ENCODE measurements at places on chromosomes 11 and 22.
A peak's percentile ranks its signal among the peaks of the same experiment; 100 is the strongest.

DNA sequence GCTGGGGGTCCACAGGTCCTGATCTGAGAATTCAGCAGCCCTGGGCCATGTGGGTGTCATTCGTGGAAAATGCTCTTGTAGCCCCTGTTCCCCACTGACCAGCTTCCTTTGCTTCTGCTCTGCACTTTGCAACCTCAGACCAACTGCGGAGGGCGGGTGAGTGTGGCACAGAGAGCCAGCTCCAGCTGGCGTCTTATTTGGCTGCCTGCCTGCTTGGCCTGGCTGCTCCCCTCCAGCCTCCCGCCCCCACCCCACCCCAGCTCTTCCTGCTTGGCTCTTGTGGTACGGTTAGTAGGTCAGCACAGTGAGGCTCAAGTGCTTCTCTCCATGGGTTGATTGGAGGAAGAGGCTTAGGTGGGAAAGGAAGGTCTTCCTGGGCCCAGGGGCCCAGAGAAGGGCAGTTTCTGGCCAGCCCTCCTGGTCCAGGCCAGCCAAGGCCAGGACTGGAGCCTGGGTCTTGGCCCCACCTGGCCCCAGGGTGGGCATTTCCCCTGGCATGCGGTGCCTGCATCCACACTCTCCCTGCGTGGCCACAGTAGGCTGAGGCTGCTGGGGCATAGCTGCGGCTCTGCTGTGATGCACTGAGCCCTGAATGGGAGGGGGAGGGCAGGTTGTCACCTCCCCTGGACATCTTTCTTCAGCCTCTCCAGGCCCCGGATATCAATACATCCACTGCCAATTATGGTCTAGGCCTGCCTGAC lies 26.5 kb downstream of the MYO7A start:
- peak; percentile 68 for DNase-seq

DNA sequence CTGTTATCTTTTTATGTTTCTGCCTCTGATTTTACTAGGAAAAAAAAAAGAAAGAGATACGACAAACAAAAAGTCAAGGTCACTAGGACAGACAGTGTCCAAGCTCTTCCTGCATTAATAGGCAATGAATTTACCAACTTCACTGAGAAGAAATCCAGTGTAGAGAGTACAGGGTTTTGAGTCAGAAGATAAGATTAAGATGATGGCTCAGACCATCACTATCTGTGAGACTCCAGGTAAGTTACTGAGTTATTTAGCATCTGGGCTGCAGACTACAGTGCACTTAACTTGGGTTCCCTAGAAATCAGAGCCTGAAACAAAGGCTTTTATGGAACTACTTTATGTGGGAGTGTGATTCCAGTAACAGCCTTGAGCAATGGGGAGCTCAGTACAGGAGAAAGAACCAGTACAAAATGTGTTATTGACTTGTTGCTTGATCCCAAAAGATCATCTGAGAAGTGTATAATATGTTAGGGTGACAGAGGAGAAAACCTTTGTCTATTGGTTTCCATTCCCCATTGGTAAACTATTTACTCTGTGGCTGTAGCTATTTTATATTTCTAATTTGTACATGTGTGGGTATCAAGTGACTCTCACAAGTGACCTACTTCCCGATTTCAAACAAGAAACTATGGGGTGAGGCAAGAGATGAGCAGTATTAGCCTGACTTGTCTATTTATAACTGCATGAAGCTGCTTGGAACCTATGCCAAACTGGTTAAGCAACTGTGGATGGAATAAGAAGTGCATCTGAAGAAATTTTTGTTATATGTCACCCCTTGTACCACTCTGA lies 395.8 kb downstream of the RAB38 start:
- no peak for DNase-seq

DNA sequence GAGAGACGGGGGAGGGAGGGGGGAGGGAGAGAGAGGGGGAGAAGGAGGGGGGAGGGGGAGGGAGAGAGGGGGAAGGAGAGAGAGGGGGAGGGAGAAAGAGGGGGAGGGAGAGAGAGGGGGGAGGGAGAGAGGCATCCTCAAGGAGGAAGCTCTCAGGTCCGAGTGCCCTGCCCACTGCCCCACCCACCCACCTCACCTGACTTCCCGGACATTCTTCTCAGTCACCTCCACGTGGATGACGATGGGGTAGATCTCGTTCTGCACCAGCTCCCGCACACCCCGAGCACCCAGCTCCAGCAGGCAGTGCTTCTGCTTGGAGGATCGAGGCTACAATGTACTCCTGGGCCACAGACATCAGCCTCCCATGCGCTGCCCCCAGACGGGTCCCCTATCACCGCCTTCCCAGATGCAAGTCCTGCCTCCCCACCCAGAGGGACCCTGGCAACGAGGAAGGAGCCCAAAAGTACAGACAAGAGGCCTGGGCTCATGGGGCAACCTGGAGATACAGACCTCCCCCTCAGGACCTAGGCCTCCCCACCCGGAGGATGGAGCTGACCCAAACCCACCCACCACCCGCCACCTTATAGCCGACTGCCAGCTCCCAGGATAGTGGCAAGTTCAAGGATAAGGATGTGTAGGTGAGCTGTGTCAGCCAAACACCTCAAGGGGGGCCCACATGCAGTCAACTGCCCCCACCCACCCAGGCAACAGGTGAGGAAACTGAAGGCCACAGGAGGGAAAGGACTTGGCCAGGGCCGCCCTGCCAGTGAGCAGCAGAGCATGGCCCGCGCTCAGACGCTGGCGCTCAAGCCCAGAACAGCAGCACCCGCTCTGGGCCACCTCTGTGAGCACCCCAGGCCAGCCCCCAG lies 5.6 kb upstream of the MFNG start:
- DNase-seq = no peak

GRCh38 chr11:120078397-120078796 lies 59.5 kb downstream of the TRIM29 start:
- no peak for DNase-seq

DNA sequence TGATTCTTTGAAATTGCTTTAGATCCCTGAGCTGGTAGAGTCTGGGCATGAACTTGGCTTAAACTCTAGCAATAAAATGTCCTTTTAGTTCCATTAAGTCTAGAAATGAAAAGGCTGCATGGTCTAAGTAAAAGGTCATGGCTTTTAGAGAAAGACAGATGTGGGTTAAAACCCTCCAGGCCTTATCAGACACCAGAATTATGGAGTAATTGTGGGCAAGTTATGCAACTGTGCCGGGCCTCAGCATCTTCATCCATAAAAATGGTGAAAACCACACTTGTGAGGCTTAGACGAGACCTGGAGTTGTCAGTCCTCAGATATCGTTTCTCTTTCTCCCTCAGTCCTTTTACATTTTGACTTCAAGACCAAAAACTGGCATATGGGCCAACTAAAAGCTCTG lies 597.9 kb upstream of the KIRREL3 start:
- no peak for DNase-seq

DNA sequence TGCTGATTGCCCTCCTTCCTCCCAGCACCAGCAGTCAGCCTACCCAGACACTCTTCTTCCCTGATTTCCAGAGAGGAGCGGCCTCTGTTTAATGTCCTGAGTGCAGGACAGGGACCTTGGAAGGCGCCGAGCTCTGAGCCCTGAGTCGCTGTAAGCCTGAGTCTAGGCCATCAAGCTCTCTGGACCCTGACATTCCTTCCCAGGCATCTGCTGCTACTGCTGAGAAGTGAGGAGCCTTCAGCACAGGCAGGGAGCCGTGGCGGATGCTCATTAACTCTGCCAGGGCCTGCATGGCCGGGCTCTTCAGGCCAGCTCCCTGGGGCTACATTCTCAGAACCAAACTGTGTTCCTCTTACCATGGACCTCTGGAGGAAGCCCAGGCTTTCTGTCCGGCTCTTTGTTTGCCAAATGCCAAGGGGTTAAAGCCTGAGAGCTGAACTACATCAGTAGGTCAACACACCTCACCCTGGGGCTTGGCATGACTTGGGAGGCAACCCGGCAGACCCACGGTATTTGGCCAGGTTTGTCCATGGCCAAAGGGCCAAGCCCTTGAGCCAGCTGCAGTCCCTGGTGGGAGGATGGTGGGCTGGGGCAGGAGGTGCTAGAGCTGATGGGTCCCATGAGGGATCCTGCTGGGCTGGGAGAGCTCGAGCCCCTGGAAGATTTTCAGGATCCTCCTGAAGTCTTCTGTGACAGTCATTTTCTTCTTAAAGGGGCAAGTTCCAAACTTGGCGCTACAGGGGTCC lies 721.4 kb downstream of the BRD1 start:
- no peak for DNase-seq
